ENCODE measurements at places on chromosomes 13 and 19. TPM values are rescaled to one million over a fixed set of nuclear protein-coding genes. Genes with fewer than 3 reads are reported as not detected.

Gene ZNF100
- polyA plus RNA-seq = 10.6 TPM

Gene TSKS
- 0.16 TPM for polyA plus RNA-seq

Gene KIR3DL1
- not detected for polyA plus RNA-seq

Gene ZNF296
- 0.98 TPM for polyA plus RNA-seq

Gene MLNR
- polyA plus RNA-seq = not detected

Gene ZBTB32
- polyA plus RNA-seq = not detected

Gene CABP5
- polyA plus RNA-seq = not detected

Gene C1QTNF9B
- polyA plus RNA-seq = 0.23 TPM

Gene ATG4D
- polyA plus RNA-seq = 9.3 TPM

Gene METTL21C
- polyA plus RNA-seq = not detected

Gene TTC9B
- not detected for polyA plus RNA-seq

Gene SYT3
- not detected for polyA plus RNA-seq

Gene ANKRD24
- 0.20 TPM for polyA plus RNA-seq

Gene MYO1F
- polyA plus RNA-seq = 112 TPM

Gene GIPR
- polyA plus RNA-seq = not detected

All from CD4-positive, alpha-beta memory T cell (primary cell).